ENCODE measurements at places on chromosomes 6 and 20.

DNA sequence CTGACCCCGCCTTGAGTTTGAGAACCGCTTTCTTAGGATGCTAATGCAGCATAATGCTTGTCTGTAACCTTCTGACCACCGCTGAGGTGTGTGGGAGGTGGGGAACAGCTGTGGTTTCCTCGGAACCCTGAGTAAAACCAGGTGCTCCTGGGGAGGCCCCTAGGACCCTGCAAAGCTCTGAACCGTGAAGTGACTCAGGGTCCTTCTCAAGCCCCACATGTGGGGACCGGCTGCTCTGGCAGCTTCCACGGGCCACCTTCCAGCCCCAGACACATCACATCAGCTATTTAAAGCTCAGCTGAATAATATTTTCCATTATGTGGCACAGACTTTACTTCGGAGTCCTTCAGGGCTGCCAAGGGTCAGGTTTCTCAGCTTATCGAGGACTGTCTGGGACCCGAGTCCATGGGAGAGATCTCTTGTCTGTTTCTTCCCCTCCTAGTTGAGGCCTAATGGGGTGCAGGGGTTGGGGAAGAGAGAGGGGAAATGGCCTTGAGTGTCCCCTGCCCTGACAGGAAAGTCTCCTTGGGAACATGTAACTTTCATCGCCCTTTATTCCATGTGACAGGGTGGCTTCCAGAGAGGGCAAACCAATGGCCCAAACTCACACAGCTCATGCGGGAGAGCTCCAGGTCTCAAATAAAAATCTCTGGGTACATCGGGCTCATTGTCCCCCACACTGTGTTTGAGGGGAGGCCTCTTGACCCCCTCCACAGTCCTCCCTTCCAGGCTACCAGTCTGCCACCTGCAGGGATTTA lies 186.1 kb upstream of the SLC24A3 start:
- no peak for DNase-seq

- no peak for DNase-seq
Observed at GRCh38 chr20:16191496-16191895, 381.8 kb downstream of the KIF16B start.

DNA sequence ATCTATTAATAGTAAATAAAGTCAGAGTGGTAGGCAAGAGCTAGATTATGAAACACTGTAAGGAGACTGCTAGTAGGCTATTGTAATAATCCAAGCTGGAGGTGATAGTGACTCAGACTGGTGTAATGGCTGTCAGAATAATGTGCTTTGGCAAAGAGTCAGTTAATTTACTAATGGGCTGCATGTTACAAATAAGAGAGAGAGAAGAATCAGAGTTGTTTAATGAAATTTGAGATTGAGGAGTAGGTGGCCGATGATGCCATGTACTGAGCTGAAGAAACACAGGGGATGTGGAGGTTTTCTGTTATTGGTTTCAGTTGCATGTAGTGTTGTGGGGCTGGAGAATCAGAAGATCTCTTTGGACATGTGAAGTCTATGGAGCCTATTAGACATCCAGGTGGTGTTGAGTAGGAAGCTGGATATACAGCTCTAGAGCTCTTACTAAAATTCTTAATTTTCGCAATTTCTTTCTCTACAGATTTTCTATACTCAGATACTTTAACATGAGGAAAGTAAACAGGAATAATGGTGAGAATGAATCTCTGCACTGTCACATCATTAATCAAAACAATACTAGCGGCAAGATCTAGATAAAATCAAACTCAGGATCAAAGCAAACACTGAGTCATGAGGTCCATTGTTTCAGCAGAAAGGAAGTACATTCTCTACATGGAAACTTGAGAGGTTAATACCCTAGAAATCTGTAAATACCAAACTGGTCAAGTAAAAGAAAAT lies 167.7 kb downstream of the SIM1 start:
- no peak for DNase-seq

DNA sequence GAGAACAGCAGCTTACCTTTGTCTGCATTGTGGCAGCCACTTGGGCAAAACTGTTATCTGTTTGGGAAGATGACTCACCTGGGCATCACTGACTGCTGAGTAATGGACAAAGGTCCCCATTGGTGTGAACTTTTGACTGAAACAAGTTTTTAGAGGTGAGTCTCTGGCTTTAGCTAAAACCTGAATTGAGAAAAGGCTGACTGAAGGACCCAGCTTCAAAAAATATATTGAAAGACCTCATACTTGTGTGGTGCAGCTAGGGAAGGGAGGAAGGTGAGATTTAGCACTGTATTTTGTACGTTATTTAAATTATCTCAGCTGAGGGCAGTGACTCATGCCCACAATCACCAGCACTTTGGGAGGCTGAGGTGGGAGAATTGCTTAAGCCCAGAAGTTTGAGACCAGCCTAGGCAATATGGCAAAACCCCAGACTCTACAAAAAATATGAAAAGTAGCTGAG lies 4.5 kb upstream of the CITED2 start:
- DNase-seq = no peak

DNA sequence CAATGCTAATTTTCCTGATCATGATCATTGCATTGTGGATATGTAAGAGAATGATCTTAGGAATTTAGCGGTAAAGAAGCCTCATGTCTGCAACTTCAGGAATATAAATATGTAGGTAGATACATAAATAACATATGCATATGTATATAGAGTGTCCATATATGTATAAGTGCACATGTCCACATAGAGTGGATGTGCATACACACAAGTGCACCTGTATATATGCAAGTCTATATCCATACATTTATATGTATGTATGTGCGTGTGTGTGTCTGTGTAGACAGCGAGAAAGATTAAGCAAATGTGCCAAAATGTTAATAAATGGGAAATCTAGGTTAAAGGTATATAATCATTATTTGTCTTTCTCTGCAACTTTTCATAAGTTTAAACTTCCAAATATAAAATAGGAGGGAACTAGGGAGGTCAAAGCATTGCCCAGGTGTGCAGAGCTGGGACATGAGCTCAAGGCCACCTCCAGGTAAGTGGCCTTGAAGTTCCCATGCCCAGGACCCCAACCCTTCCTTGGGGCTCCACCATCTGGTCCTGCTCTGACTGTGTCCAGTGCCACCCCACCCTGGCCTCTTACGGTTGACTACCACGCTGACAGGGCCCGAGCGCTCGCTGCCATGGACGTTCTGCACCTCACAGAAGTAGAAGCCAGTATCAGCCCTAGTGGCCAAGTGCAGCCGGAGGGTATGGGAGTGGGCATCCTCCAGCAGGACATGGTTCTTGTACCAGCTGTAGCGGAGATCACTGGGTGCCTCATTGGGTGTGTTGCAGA lies 9.6 kb downstream of the SIGLEC1 start:
- DNase-seq = no peak

DNA sequence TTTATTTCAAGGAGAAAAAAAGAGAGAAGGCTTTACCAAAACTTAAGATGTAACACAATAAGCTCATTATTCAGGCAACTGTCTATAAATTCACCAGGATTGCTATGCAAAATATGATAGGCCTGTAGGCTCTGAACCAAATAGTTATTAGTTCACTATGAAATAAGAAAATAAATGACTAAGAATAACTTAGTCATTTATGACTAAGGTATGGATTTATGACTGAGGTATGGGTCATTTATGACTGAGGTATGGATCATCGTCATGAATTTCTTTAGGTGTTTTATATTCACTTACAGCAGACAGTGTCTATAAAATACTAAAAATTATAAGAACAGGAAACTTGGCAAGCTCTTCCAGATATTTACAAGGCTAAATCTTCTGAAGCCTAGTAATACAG lies 52.1 kb upstream of the SNX9 start:
- DNase-seq = no peak

GRCh38 chr20:925516-925915 lies 9.4 kb upstream of the ANGPT4 start:
- no peak for DNase-seq

DNA sequence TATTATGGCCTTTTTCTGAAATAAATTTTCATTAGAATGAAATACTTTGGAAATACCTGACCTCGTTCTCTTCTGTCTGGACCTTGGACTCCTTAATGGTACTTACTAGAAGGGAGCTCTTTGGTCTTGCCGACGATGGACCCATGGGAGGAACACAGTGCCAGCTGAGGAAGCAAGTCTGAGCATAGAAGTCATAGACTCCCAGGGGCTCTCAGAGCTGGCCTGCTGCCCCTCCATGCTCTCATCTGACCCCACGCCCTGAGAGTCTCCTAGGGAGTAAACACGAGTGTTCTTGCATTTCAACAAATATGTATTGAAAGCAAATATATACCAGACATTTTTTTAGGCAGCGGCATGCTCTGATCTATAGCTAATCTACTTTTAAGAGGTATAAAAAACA lies 87.8 kb downstream of the PLEKHG1 start:
- no peak for DNase-seq

DNA sequence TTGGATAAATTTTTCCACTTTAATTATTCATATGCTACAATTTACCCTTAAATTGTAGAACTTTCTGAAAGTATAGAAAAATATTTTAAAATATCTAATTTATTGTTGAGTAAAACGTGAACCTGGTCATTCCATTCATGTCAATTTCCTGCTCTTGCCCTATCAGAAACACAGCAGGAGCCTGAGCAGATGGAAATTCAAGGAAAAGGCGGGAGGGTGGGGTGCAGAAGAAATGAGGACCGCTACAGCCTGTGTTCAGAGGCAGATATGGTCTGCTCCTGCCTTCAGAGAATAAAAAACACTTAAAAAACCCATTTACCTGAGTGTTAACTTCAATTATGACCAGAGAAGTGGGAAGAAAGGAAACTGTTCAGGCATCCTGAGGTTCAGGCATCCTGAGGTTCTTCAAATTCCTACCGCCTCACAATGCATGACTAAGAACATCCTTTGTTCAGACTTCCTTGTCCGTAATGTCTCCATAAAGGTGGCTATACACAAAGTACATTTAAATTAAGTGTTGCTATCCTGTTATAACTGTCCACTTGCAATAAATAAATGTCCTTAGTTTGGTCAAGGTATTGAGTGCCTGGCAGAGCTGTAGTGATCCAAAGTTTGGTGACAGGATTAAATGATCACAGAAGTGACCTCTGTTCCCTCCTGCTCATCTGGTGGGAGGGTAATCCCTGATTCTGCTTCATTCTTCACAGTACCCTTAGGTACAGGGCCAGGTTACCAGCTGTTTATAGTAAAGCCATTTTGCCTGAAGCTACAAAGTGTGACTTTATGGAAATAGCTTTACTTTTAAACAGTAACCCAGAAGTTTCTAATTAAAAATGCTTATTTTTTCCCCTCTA lies 109.1 kb downstream of the MAN1A1 start:
- DNase-seq = no peak

- no peak for DNase-seq
Observed at GRCh38 chr6:25508051-25508450, 144.0 kb upstream of the SCGN start.

DNA sequence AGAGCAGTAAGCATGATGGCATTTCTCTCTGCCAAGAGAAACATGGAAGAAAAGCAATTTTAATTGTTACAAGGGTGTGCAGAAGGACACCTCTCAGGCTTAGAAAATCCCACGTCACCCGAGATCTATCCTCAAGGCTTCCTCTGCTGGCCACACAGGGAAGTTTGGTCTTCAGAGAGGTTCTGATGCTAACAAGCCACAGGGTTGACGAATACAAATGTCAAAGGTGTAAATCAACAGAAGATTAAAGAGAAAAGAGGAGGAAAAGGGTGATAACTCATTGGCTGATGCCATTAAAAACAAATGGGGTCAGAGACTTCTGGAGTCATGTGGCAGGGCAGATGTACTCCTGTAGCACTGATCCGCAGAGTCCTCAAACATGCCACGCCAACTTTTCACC lies 33.6 kb upstream of the SPDEF start:
- DNase-seq = no peak

DNA sequence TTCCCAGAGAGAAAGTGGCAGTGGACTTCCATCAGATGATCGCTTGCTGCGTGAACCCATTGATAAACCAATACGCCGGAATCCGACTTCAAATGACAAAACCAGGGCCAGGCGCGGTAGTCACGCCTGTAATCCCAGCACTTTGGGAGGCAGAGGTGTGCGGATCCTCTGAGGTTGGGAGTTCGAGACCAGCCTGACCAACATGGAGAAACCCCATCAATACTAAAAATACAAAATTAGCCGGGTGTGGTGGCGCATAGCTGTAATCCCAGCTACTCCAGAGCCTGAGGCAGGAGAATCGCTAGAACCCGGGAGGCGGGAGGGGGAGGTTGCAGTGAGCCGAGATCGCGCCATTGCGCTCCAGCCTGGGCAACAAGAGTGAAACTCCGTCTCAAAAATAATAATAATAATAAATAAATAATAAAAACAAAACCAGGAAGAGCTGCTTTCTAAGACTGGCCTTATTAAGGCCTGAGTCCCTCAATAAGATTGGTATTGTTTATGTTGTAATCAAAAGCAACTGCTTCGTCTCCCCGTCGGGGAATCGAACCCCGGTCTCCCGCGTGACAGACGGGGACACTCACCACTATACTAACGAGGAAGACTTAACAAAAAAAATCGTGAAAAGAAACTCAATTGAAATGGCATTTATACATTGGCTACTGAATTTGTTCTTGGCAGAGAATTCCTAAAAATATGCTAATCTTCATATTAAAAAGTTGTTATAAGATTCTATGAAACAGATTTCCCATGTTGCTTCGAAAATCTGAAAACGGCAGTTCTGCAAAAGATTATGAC lies 110.2 kb upstream of the ZNF184 start:
- peak; percentile 24 for DNase-seq

Measured in inflammatory macrophage (primary cell).